Non-pigmented ciliary epithelial cell (primary cell): ENCODE measurements at places on chromosomes 2 and 18.

GRCh38 chr2:102344397-102344796 is 11.2 kb upstream of the IL18R1 start:
- no peak for DNase-seq

DNA sequence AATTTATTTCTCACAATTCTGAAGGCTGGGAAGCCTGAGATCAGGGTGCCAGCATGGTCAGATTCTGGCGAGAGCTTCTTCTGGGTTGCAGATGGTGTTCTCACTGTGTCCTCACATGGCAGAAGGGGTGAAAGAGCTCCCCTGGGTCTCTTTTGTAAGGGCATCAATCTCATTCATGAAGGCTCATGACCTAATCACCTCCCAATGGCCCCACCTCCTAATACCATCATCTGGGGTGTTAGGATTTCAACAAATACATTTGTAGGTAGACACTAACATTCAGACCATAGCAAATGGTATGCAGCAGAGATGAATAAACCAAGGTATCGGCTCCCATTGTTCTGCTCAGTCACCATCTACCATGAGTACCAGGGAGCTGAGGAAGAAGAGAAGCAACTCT is 32.7 kb downstream of the YPEL5 start:
- no peak for DNase-seq

GRCh38 chr2:240795916-240796510 is 24.0 kb downstream of the KIF1A start:
- no peak for DNase-seq

DNA sequence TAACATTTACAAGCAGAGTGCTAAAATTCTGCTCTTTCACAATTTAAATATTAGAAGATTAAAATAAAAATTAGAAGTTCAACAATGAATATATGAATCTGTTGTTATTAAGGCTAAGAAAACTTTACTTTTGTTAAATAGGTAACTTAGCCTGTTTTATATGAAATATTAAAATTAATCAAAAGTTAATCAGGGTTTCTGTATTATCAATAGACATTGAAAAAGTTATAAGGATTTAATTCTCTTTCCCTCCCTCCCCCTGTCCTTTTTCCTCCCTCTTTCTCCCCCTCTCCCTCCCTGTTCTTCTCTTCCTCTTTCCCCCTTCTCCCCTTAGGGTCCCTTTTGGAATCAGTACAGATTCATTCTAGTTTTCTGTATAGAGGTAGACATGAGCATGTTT is 12.1 kb downstream of the BBS5 start:
- DNase-seq, result no peak

GRCh38 chr2:98519156-98519555 is 74.5 kb downstream of the INPP4A start:
- no peak for DNase-seq

- DNase-seq, result peak; percentile 20
These were observed 185.9 kb upstream of the CCDC150 start for GRCh38 chr2:196453613-196454047.

DNA sequence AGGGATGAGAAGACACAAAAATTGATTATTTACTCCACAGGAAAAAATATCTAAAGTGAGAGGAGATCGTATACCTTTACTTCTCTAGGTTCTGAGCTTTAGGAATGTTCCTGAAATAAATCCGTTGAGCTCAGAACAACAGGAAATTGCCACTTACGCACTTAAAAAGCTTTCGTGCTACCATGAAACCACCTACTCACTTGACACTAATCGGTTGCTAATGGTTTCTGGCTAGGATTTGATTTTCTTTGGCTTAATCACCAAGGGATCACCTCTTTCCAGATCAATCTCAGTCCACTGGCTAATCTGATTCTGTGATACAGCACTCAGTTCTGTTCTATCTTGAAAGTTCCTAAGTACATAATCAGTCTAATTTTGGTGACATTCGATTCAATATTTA is 419.6 kb downstream of the DLGAP1 start:
- no peak for DNase-seq

DNA sequence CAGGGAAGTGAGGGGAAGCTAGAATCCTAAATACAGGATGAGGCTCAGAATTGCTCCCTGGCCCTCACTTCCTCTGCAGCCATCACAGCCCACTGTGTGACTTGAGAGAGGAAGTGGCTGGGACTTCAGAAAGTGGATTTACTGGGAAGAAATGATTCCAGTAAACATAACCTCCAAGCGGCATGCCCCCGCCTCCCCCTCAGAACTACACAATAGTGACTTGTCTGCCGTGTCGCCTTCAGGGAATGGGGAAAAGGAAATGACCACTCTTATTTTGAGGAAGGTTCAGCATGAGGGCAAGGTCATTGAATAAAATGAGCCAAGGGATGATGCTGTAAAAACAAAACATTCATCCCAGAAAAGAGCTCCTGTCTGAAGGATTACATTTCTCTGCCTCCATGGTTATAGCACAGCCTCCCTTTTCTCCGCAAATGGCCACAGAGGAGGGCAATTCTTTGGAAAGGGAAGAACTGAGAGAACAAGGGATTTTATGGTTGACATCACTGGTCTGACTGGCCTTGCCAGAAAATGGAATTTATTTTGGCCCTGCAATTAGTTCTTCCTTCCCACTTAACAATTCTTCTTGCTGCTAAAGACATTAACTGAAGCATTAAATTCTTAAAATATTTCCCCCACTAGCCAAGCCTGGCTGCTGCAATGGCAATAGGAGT is 78.9 kb upstream of the DAPL1 start:
- DNase-seq, result no peak

DNA sequence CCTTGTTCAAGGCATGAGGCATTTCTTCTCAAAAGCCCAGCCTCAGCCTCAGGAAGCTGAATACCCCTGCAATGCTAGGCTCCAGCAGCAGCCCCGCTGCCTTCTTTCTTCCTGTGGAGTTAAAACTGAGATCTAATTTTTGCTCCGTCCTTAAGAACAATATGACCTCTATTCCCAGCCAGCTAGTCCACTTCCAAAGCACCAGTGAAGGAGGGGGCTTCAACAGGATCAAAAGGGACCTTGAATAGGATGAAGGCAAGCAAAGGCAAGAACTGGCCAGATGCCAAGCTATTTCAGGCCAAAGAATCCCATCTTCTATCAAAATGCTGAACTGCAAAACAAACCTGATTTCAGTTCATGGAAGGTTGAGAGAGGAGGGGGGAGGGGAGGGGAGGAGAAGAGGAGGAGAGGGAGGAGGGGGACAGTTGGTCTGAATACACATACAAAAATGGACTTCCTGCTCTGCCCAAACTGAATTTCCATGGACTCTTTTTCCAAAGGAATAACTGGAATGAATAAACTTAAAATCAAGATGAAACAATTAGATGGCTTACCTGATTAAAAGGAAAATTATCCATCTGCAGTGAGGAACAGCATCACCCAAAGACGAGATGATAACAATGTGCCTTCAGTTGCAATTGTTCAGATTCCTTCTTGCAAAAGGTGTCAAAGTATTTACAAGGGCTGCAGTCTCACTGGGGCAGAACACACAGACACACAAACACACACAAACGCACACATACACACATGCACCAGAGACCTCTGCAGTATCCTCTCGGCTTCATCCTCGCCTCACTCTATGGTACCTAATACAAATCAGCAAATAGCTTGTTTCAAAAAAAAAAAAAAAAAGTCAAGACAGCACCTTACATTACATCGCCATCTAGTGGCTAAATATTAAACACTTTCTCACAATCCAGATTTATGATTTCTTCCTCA is at the start of gene SCN1A:
Gene SCN1A, minus strand, starts transcription at position 804 of the 939 bp plus-strand sequence. CDS start 54,399 bp downstream, outside the sequence.
- DNase-seq, result no peak

DNA sequence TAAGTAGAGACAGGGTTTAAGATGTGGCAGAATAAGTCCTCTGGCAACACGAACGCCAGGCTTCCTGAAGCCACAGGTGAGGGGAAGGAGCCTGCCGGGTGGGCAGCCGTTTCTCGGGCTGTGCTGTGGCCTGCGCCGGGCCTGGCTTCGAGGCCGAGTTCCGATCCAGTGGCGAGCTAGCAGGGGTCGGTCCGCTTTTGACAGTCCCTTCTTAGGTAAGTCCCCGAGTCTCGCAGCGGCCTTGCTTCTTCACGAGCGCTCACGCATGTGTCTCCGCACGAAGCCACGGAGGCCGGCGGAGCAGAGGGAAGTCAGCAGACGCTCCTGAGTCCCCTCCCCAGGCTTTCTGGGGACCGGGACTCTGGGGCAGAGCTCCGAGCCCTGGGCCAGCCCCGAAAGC is 26.0 kb downstream of the SALL3 start:
- no peak for DNase-seq

GRCh38 chr2:168350380-168350779 is 103.0 kb upstream of the STK39 start:
- DNase-seq, result no peak

- peak; percentile 46 for DNase-seq
These were observed 38.8 kb downstream of the BMP10 start for GRCh38 chr2:68832233-68832869.

GRCh38 chr2:879540-879939 is 71.1 kb upstream of the SNTG2 start:
- DNase-seq, result no peak

- DNase-seq, result peak; percentile 53
These were observed 1202.5 kb downstream of the DSC3 start for GRCh38 chr18:29840089-29840488.

DNA sequence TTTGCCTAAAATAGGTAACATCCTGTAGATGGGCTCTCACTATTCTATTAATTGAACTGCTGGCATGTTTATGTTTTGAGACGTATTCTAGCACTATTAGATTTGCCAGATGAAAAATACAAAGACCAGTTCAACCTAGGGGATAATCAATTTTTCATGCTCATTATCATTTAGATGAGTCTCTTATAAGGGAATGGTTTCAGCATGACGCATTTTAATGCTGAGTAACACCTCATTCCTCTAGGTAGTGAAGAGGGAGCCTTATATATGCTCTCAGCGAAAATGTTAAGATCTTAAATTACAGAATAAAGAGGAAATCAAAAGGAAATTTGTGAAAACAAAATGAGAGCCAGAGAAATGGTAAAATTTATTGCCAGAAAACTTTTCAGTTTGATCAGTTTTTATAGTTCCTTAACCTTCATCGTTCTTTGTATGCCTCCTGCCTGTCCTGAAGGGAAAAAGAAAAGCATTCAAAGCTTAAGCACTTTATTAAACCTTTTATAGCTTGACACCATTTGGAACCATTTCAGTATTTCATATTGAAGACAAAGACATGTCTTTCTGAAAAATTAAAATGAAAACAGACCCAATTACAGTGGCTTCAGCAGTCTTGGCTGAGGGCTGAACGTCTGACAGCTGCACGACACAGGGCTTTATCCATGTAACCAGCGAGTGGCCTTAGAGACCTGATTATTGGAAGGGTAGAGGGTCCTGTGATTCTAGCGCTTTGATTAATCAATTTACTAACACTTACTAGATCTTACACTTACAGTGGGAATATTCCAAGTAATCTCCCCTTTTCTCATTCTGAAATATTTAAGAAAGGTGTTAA is 112.8 kb downstream of the ADCYAP1 start:
- no peak for DNase-seq

DNA sequence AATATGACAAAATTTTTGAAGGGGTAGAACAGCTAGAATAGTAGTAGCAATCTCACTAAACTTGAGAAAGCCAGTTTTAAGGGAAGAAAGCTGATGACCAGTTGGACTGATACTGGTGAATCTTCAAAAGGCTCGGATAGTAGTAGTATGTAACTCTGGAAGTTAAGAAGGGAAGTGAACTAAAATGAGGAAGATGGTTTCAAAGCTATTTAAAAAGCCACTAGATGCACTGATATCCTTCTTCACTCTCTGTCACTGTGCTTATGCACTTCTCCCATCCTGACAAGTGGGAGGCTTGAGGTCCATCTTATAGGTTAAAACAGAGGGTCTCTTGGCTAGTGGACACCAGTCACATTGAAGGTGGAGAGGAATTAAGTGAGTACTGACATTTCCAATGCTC is 141.1 kb downstream of the NCOA1 start:
- no peak for DNase-seq

DNA sequence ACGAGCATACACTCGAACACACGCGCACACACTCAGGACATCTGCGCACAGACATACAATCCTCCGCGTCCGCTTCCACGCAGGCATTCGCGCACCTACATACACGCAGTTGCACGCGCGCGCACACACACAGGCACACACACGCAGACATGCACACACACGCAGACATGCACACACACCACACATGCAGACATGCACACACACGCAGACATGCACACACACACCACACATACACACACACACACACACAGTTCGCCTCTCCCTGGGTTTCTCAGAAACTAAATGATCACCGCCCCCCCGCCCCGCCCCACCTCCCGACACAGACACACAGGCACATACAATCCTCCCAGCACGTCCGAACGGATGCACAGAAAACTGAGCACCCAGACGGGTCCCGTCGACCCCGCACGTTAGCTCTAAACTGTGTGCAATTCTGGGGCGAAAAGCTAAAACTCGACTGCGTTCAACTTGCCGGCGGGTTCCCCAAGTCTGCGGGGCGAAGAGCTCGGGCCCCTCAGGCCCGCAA is 1.0 kb downstream of the EPHA4 start:
- DNase-seq, result no peak

GRCh38 chr2:224646242-224646846 is 61.2 kb upstream of the CUL3 start:
- DNase-seq, result no peak

GRCh38 chr2:164976301-164976700 is 21.0 kb upstream of the SLC38A11 start:
- DNase-seq, result no peak

- DNase-seq, result no peak
These were observed 193.0 kb upstream of the CYP26B1 start for GRCh38 chr2:72340665-72341064.

DNA sequence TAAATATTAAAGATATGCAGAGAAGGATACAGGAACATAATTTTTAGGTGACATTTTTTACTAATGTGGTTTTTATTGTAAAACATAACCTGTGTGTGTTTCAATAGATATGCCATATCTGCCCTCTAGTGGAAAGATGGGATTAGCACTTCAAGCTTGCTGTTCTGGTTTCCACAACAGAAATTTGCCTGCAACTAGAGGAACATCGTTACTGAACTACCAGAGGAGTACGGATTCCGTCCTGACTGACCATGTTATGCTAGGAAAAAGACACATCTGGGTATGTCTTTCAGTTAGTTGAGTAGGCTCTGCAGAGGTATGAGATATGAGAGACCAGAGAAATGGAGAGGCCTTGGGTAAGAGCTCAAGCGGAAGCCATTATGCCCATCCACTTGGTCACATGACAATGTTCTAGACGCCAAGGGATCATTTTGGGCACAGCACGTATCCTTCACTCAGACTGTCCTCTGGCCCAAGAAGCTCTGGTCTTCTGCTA is 104.9 kb downstream of the MBD2 start:
- DNase-seq, result no peak

- no peak for DNase-seq
These were observed 46.7 kb downstream of the PUM2 start for GRCh38 chr2:20303966-20304365.

GRCh38 chr2:123609077-123609476 is 416.0 kb upstream of the CNTNAP5 start:
- DNase-seq, result no peak

- DNase-seq, result no peak
These were observed 56.0 kb downstream of the TMEM247 start for GRCh38 chr2:46535360-46535759.

DNA sequence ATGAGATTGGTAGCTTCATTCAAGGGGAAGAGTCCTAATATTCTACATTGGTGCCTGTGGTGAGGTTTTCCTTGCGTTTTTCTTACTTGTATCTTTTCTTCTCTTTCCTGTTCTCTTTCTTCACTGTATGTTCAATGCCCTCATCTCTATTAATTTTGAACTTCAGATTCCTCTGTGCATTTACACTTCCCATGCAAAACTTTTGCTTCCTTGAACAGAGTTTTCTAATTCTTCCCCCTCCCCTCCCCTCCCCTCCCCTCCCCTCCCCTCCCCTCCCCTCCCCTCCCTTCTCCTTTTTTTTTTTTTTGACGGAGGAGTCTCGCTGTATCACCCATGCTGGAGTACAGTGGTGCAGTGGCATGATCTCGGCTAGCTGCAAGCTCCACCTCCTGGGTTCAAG is 388.3 kb downstream of the LRRTM1 start:
- no peak for DNase-seq
